ENCODE measurements at places on chromosomes 13 and 19.

GRCh38 chr19:14088634-14089411 is 1.7 kb downstream of the SAMD1 start:
- DNase-seq = no peak

- DNase-seq = no peak
These were observed 53.0 kb downstream of the ARHGEF7 start for GRCh38 chr13:111168107-111168506.

DNA sequence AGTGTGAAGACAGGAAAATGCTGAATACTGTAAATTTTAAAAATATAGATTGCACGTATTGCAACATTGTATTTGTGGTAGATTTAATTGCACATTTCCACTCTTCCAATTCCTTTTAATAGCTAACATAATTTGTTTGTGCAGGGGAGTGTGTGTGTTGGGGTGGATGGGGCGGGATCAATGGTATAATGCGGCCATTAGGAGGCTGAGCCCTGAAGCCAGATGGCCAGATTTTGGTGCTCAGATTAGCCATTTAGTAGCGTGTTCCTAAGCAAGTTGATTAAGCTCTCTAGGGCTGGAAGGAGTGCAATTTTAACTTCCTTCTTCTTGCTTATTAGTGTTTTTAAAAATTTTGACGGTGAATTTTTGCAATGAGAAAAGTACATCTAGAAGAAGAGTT is 5.8 kb downstream of the OXGR1 start:
- DNase-seq = no peak

DNA sequence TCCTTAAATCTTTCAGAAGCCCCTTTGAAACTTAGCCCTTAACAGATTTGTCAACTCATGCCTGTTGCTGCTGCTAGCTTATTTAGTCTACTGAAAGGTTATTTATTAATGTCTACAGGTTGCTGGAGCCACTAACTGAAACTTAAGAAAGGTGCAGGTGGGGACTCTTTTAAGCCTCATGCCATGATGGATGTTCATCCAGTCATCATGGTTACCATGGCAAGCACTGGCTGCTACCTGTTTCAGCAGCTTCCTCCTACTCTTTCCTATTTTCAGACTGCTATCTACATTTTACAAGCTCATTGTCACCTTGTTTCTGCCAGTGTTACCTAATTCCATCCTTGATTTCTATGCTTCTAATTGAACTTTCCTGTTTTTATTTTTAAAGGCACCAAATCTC is 27.1 kb downstream of the DGKH start:
- no peak for DNase-seq

DNA sequence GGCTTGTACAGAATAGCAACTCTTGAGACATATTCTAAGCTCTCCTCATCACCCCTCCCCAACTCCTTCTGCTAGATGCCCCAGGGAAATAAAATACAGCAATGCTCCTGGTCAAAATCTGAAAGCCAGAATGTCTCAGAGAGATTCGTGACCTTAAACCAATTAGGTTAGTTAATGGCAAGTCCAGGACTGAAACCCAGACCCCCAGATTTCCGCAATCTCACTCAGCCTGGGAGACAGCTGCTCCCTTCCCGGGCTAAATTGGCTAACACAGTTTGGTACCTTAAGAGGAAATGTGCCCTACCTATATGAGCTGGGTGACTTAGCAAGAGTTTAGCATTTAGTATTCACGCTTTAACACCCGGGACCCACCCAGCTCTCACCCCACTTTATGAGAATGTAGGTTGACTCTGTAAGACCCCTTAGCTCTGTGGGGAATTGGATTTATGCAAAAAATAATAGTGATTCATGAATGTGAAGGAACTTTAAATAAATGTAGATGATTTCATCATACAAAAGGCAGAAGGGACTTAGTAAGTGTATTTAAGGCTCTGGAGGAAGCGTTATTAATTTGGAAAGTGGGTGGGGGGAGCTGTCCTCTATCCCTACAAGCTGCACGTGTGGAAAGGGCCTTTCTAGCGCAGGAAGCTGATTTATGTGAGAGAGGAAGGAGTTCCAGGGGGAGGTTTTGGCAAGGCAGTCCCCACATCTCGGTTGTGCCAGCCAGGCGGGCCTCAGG is 1.1 kb downstream of the DLEU7 start:
- no peak for DNase-seq

DNA sequence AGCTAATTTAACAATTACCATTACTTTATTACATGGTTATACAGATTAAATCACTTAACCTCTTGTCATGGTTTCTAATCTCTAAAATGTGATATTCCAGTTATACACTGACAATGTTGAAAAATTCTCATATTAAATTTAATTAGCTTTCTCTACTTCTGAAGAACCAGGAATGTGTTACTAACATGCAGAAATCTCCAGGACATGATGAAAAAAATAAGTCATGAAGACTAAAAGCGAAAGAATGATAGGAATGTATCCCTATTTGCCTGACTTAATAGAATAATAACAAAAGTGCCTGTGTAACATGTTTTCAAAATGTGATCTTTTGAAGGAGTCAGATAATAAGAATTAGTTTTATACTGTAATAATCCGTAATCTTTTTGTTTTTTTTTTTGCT is 2823.7 kb upstream of the PCDH20 start:
- no peak for DNase-seq

DNA sequence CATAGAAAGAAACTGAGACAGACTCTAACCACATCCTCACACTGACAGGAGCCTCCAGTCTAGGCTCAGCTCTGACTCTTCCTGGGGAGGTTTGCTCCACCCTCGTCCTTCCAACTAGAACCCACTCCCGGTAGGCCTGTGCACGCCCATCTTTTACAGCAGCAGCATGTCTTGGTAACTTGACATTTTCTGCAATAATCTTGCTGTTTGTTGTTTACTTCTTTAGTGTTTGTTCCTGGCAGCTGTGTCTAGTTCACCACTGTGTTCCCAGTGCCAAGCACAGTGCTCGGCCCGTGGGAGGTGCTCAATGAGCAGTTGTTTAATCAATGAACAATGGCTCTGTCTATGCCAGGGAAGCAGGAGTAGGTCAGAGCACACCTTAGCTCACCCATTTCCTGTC is 23.1 kb upstream of the ZNF729 start:
- DNase-seq = no peak

- peak; percentile 29 for DNase-seq
These were observed 643.1 kb upstream of the ARGLU1 start for GRCh38 chr13:107211073-107211472.

GRCh38 chr19:47608969-47609905 is at the start of gene BICRA:
BICRA (plus strand) TSS chr19:47609134; CDS start chr19:47673575, 64,441 bp downstream.
- DNase-seq = no peak
